ENCODE measurements at places on chromosomes 2 and 18. TPM values are rescaled to one million over a fixed set of nuclear protein-coding genes. Genes with fewer than 3 reads are reported as not detected.

COL6A3 gene
- 4.1 TPM for total RNA-seq

SIX3 gene
- total RNA-seq = not detected

AFF3 gene
- total RNA-seq = 0.02 TPM

PRSS56 gene
- total RNA-seq = not detected

GRCh38 chr18:3368193-3368592, 81.8 kb upstream of the TGIF1 start:
- DNase-seq = no peak
- H3K4me1 ChIP-seq = no peaks in the 10 kb centered on the region
- H3K4me3 ChIP-seq = no peak overlapping the region
- H3K36me3 ChIP-seq = no peaks in the 10 kb centered on the region
- no peaks in the 10 kb centered on the region for H3K27me3 ChIP-seq

GRCh38 chr2:176656038-176656775, 387.0 kb downstream of the MTX2 start:
- no peaks in the 10 kb centered on the region for H3K36me3 ChIP-seq
- no peaks in the 10 kb centered on the region for H3K4me1 ChIP-seq
- H3K27me3 ChIP-seq = no peaks in the 10 kb centered on the region
- no peak for DNase-seq

Measured in K562 (cell line).